Left forelimb (tissue), 1 donor: ENCODE measurements at places on chromosomes 1 and 21.

DNA sequence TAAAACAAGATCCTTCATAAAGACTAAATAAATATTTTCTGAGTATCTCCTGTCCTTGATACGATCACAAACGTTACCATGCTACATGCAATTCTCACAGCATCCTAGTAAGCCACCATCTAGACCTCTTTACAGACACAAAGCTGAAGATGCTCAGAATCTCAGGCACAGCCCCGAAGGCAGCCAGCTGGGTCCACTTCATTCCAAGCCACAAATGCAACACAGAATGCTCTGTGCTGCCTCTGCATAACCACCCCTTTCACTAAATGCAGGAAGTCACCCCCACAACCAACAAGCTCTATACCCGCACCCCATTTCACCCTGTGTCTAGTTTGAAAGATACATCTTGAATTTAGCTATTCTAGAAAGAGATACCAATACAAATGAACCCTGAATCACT lies 12.9 kb downstream of the RCAN1 start:
- no peak for DNase-seq

- DNase-seq, result no peak
These were observed 247.2 kb upstream of the CSF3R start for GRCh38 chr1:36729716-36730510.

DNA sequence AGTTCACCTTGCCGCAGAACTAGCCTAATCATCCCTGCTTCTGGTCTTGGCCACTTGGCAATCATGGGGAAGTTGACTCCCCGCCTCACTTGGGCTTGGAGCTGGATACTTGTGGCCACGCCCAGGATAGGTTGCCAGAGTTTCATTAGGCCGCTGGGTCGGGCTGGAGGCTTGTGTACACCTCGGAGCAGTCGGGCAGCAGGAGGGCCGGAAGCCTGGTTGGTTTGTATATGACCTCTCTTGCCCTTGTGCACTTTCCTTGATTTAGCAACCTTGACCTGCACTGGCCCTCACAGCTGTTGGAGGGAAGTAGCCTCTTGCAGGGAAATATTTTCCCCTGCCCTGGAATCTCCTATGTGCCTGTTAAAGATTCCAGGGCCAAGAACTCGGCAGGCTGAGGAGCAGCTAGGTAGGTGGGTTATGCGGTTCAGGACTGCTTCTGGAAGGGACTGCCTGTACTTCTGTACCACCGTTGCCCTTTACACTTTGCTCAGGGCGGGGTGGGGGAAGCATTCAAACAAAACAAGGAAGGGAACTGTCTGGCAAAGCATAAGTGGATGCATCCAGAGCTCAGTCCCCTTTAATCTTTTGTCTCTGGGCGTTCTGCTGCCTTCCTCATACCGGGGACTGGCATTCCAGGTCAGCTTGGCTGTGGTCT lies 83.5 kb downstream of the UCK2 start:
- DNase-seq, result no peak

GRCh38 chr1:109628540-109629321 lies 9.1 kb downstream of the AMPD2 start:
- peak; percentile 47 for DNase-seq

DNA sequence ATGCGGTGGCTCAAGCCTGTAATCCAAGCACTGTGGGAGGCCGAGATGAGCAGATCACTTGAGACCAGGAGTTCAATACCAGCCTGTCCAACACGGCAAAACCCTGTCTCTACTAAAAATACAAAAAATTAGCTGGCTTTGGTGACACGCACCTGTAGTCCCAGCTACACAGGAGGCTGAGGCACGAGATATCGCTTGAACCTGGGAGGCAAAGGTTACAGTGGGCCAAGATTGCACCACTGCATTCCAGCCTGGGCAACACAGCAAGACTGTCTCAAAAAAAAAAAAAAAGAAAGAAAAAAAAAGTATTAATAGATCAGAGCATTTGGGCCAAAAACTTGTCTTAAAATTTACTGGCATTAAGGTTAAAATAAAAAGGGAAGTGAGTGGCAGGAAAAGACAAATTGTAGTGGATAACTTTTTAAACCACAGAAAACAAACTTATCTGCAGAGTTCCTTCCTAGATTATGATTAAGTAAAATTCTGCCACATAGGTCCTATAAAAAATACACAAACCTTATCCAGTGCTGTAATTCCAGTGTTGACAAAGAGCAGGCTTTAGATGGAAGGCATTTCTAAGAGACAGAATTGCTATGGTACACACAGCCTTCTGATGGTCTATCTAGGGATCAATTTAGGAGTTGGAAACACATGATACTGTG lies 53.3 kb downstream of the EIF4G3 start:
- DNase-seq, result no peak

- DNase-seq, result no peak
These were observed 98.2 kb downstream of the PGBD5 start for GRCh38 chr1:230327892-230328284.

DNA sequence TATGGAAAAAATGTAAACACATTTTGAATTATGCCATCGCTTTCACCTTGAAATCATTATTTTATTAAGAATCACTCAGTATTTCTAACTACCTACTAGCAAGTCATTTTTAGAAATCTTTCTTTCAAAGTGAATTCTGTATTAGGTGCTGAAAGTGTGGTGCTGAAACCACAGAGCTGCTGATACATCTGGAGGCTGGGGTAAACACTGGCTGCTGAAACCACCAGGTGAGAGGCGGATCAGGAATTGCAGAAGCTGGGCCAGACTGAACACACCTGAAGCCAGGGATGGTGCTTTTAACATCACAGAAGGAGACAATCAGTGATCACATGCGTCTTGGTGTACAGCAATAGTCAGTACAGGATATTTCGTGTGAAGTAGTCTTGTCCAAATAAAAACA lies 42.2 kb upstream of the KCNE1 start:
- DNase-seq, result no peak

- no peak for DNase-seq
These were observed 29.6 kb upstream of the WASF2 start for GRCh38 chr1:27519331-27520258.

DNA sequence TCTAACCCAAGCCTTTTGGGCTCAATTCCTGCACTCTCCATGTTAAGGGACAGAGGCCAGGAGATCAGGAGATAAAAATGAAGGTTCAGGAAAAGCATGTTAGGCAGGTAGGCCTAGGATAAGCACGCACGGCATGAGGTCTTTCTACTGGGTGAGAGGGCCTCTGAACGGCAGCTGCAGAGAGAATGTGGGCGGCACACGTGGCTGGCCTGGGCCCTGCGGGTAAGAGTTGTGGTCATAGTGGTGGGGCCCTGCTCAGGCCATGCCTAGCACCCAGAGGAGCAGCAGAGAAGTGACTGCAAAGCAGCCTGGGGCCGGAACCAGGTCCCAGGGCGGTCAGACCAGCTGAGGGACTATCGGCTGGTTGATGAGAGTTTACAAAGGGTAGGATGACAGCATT lies 7.5 kb upstream of the FOXO6 start:
- DNase-seq, result peak; percentile 65

DNA sequence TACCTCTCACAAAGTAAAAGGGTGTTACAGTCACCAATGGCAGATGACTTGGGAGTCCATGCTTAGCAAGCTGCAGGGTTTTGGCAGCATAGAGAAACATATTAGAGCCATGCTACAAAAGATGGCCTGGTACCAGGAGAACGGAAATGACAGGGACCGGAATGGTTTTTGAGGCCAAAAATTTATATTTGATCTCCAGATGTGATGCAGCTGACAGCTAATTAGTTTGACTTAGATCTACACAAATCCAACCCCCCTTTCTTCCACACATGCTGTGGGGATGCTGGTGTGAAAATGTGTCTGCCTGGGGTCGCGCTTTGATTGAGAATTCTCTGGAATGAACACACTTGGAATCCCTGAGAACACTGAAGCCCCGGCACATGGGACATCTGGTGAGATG lies 26.5 kb downstream of the SYF2 start:
- no peak for DNase-seq

- no peak for DNase-seq
These were observed 175.5 kb downstream of the CLIC6 start for GRCh38 chr21:34844013-34844923.

GRCh38 chr1:83764209-83764608 lies 234.7 kb downstream of the TTLL7 start:
- DNase-seq, result no peak

DNA sequence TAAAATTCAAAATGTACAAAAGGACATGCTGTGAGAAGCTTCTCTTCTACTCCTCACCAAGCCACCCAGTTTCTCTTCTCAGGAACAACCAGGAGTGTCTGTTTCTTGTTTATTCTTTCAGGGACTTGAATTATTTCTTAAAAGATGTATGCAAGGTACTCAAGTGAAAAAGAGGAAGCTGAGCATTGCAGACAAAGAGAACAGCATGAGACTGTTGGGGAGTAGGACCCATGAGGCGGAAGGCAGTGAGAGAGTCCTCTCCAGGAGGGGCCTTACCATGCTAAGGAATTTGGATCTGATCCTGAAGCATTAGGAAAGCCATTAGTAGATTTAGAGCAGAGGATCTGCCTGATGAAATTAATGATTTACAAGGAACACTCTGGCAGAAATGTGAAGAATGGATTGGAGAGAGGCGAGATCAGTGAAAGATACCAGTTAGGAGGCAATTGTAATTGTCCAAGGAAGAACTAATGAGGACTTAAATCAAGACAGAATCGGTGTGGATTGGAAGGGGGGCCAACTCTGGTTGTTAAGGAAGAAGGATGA lies 14.7 kb upstream of the SSX2IP start:
- no peak for DNase-seq

- no peak for DNase-seq
These were observed 143.6 kb upstream of the RAB4A start for GRCh38 chr1:229127301-229127700.

DNA sequence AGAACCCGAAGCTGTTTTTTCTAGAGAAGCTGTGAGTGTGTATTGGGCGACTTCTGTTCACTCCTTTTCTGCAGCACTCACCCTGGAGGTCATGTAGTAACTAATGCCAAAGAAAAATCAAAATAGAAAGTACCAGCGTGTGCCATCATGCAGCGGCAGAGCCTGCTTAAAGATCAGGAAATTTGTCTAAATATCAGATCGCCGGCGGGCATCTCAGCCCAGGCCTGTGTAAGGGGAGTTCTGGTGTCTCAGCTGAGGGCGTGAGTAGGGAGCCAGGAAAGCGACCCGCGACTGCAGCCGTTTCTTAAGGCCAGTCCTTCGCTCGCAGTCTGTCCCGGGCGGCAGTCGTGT lies 768 bp downstream of the EDARADD start:
- no peak for DNase-seq

- DNase-seq, result no peak
These were observed 70.5 kb downstream of the TTLL7 start for GRCh38 chr1:83928396-83928795.

GRCh38 chr1:22971161-22971560 lies 1.5 kb downstream of the LACTBL1 start:
- no peak for DNase-seq

- DNase-seq, result no peak
These were observed 42.9 kb downstream of the FMN2 start for GRCh38 chr1:240134596-240134995.

DNA sequence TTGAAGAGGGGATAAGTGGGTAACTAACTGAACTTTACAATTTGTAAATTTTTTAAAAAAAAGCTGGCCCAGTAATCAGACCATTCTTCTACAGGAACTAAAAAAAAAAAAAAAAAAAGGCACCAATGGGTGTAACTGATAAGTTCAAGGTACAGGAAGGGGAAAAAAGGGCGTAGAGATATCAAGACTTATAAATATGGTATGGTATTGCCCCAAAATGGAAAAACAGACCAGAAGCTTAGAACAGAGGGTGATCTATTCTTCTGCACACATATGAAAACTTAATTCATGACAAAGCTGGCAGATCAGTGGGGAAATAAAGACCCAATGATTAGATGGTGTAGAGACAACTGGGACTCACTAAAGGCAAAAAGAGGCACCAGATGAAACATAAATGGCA lies 58.9 kb downstream of the LHX4 start:
- no peak for DNase-seq

- no peak for DNase-seq
These were observed 3.4 kb downstream of the PODN start for GRCh38 chr1:53065391-53065790.

- DNase-seq, result no peak
These were observed 1.1 kb upstream of the RCAN3 start for GRCh38 chr1:24501371-24502064.

- no peak for DNase-seq
These were observed 39.7 kb downstream of the MAP3K21 start for GRCh38 chr1:233367057-233367803.

DNA sequence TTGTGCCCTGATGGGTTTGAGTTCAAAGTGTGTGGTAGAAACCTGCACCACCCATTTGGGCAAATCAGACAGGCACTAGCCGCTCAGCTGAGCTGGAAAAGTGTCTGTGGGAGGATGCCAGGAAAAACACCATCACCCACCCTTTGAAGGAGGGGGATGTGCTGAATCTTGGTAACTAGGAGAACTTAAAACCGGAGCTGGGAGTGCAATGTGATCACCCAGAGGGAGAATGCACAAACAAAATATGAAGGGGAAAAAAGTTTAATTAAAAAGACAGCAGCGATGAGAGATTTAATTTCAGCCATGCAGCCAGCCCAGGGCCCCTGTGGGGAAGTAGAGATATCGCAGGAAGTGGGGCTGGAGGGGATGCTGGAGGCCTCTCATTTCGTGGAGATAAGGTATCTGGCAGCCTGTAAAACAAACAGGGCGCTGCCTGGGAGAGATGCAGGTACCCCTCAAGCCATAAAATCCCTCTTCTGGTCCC lies 86.8 kb upstream of the BCAR3 start:
- DNase-seq, result no peak

GRCh38 chr1:209689477-209689876 lies 14.3 kb downstream of the G0S2 start:
- DNase-seq, result no peak

DNA sequence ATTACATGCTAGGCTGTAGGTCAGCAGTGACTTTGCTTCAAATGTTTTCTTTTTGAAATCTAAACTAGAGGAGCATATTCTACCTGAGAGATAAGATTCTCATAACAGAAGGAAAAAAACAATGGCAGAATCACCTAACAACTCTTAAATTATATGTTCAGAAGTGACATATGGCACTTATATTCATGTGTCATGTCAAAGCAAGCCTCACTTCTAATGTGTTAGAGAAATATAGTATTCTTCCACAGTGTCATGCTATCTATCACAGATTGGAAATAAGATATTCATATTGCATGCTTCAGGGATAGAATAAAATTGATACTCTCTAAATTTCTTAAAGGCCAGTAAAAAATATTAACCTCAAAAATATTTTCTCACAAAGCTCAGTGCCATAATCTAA lies 874.6 kb upstream of the PRMT6 start:
- no peak for DNase-seq

DNA sequence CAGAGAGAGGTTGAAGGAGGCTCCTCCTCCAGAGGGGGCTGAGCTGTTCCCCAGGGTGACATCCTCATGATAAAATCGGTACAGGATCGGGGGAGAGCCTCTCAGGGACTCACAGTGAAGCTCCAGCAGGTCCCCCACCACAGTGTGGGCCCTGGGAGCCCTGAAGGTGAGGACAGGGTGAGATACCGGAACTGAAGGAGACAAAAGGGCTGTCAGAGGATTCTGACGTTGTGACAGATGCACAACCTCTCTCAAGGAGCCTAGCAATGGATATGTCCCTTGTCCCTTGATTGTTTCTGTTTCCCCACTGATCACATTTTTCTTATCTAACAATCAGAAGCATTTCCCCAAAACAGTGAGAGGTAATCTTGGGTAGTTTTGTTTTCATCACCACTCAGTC lies 5.2 kb downstream of the FCRL3 start:
- DNase-seq, result no peak

GRCh38 chr1:4346131-4346530 lies 308.3 kb upstream of the AJAP1 start:
- DNase-seq, result no peak

GRCh38 chr1:113269168-113269963 lies 120.9 kb upstream of the MAGI3 start:
- DNase-seq, result no peak
